ENCODE measurements at places on chromosomes 7 and 10.

DNA sequence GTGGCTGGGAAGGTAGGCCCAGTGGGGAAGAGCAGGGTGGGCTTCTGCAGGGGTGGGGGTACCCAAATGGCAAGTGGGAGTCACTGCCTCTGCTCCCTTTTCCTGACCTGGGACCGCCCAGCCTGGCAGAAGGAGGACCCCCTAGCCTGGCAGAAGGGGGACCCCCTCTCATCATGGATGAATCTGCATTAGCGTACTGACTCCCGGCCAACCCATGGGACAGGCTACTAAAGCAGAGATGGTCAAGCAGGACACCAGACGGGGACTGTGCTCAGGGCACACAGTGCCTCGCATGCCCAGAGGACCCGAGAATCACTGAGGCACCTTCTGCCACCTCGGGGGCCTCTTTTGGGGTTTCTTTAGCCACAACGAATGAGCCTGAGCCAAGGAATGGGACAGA is 577.5 kb downstream of the GLRX3 start:
- no peak for DNase-seq

DNA sequence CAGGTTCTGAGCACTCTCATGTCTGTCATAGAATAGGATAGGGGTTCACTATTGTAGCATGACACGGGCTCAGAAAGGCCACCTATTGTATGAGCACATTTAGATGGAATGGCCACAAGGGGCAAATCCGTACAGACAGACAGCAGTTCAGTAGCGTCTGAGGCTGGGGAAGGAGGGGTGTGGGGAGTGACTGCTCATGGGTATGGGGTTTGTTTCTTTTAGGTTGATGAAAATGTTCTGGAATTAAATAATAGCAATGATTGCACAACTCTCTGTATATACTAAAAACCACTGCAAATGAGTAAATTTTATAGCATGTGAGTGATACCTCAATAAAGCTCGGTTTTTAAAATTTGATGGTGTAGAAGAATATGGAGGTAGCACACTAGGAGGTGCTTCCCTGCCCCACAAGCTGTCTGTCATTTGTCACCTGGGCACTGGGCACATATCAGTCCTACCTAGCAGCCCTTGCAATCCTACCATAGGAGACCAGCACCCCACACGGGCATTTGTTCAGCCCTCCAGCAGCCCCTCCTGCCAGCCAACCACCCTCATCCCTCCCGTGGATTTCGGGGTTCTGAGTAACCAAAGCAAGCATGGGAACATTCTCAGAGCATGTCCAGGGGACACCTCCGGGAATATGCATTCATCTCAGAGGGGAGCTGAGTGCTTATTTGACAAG is 35.2 kb downstream of the KCNMA1 start:
- DNase-seq, result no peak

- no peak for DNase-seq
Observed at GRCh38 chr7:3164380-3164792, 120.7 kb upstream of the CARD11 start.

DNA sequence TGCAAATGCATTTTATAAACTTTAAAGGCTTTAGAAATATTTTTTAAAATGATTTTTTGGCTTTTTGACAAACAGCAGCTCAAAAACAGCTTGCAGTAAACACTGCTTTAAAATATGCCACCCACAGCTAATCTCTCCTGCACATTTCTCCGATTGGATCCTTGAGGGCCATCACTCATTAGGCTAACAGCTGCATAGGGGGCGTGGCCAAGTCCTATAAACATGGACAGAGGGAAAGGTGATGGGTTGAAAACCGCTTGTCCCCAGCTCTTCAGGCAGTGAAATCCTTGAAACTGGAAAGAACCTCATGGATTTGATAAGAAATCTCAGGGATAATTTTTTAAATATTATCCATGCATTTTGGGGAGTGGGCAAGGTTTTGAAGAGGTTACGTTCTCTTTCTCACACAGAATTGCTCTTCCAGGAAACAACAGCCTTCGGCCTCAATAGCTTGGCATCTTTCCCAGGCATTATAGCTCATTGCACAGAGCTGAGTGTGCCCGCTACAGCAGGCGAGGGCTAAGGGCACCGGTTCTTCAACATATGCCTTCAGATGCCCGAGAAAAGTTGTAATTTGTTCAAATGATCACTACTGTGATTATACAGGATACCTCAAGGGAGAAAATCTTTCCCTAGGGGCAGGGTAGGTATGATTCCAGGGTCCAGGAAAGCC is 1.7 kb downstream of the PLEKHS1 start:
- DNase-seq, result no peak

GRCh38 chr7:2660359-2661095 is 27.5 kb upstream of the AMZ1 start:
- no peak for DNase-seq

GRCh38 chr7:3301831-3302618 is 973 bp downstream of the SDK1 start:
- DNase-seq, result no peak

DNA sequence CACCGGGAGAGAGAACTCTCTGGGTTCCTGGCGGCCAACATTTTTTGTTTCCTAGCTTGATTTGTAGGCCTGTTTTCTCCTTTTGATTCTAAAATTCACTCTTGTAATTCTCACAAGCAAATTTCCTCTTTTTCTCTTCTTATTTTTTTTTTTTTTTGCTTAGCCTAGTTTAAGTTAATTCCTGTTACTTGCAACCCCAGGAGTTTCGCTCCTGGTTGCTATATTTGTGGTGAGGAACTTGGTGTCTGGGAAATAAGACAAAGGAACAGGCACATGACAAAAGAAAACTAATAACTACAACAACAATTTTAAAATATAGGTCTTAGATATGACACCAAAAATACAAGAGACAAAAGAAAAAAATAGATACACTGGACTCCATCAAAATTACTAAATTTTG is 6.7 kb downstream of the AOAH start:
- DNase-seq, result no peak

- DNase-seq, result no peak
Observed at GRCh38 chr7:151416112-151416940, 6.5 kb upstream of the WDR86 start.

DNA sequence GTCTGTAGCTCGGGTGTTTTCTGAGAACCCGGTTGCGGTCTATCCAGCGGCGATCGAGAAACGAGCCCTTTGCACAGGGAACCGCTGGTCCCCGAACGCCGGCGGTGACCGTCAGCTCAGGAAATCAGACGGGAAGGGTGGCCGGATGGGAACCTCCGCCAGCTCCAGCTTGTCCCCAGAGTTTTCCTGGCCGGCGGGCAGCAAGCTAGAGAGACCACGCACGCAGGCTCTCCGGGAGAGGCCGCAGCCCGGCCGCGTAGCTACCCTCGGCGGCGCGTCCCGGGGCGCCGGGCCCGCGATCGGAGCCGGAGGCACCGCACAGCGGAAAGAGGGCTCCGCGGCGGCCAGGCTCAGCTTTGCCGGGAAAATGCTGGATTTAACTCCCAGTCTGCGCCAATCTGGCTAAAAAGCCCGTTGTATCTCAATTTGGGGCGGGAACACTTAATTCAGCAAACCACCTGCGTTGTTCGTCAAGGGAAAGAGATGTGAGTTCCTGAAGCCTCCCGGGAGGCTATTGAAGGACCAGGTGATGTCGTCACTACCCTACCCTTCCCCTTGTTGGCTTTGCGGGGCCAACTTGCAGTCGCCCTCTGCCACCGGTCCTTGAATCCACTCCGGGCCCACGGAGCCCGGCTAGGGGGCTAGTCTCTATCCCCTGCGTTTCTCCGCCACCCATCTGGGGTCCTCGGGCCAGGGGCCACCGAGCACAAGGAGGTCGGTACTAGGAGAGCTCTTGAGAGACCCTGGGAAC is 859 bp upstream of the CH25H start:
- no peak for DNase-seq
